Ammon's horn (tissue), 1 donor: ENCODE measurements at places on chromosomes 1 and 21.

GRCh38 chr1:56218023-56218422, 361.3 kb downstream of the PLPP3 start:
- no peak for DNase-seq

GRCh38 chr1:64038965-64039364, 164.5 kb upstream of the UBE2U start:
- DNase-seq: no peak

DNA sequence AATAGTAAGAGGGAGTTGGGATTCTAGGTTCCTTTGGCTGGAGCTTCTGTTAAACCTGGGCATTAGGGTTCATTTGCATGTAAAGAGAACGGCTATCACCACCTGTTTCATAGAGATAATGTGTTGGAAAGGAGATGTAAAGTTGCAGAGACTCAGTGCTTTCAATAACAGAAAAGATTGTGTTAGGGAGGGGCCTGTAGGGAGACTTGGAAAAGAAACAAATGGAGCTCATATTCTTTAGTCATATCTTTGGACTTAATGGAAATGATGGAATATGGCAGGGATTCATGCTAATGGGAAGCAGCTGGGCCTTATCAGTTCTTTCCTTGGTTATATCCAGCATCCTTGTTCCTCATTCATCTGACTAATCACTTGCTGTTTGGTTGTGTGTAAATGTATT, 144.9 kb downstream of the CD247 start:
- DNase-seq: no peak

- peak; percentile 71 for DNase-seq
These were observed 67.3 kb upstream of the AKT3 start for GRCh38 chr1:243917177-243917862.
